ENCODE measurements at places on chromosomes 13 and 19.

DNA sequence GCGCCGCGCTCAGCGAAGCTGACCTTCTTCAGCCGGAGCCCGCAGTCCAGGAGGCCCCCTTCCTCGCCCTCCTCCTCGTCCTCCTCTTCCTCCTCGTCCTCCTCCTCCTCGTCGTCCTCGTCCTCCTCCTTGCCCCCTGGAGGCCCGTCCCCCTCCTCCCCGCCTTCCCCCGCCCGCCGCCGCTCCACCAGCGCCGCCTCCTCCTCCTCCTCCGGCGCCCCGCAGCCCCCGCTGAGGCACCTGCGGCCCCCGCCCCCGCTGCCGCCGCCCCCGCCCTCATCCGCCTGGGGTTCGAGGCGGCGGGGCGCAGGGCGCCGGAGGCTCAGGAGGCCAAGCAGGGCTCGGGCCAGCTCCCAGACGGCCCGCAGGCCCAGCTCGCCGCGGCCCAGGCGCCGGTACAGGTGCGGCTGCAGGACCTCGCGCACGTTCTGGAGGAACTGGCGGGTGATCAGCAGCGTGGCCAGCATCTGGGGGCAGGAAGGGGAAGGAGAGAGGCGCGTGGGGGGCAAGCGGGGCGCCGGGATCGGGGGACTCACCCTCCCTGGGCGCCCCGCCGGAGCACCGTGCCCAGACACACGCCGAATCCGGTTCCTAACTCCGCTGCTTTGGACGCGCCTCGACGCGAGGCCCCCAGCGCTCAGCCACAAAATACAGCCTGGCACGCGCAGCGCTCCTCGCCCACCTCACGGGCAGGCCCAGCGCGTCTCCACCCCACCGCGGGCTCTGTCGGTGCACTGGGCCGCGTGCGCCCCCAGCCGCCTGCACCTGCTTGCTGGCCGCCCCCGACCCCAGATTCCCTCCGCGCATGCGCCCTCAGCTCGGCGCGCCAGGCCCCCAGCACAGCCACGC is 5.9 kb downstream of the ANO8 start:
- DNase-seq, result peak; percentile 27

DNA sequence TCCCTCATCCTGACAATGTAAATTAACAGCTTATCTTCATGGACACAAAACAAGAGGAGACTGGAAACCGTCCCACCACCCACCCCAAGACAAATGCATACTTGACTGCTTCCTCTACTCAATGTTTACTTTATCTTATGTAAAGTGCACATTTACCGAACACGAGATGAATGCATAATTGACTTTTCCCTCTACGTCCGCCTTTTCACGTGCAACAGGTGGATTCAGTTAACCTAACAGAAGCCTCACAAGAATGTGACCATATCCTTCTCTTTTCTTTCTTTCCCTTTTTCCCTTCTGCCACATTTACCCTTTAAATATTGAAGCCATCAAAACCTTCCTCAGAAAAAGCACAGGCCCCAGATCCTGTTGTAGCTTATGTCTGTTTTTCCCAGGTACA is 468.0 kb downstream of the UQCRFS1 start:
- no peak for DNase-seq

DNA sequence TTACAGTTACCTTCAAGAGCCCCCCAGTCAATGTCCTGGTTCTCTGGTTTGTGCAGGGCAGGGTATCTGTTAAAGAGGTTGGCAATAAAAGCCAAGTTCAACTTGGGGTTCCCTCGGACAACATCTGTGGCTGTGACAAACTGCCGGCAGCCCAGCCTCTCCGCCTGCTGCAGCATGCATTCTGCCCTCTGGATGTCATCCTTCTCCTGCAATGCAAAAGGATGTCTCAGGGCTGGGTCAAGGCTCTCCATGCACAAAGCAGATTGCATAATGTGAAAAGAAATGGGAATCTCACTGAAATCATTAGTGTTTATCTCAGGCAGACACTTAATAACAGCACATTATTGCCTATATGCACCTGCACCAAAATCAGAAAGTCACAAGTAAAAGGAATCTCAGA is 35.1 kb downstream of the LCP1 start:
- DNase-seq, result peak; percentile 23

DNA sequence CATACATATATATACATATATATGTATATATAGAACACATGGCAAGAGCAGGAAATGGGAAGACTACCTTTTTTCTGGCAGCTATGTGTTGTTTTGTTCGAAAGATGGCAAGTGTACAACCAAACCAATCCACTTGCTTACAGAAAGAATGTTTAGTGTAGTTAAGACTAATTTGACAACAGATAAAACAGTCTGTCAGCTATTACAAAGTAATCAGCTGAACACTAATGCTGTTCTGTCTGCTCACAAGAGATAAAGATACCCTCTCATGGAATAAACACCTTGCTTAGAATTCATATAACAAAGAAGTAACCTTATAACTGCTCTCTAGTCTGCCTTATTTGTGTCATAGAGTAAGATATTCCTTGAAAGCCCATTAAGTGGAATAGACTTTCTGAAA is 858 bp upstream of the KCNRG start:
- no peak for DNase-seq

DNA sequence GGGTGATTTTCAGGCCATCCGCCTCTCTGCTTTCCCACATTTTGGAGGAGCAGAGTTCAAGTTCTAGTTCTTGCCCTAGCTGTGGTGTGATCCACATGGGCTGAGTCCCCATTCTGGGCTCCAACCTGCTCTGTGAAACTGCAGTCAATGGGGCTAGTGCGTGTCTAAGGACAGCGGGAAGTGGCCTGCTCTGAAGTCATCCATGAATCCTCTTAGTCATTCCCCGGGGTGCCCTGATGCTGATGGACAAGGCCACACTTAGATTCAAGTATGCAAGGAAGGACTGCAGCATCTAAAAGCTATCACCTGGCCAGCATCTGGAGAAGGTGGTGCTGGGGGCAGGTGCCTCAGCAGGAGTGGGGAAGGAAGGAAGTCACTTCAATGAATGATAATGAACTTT is 94.6 kb downstream of the TSHZ3 start:
- no peak for DNase-seq

GRCh38 chr19:13040232-13040947 is 45.1 kb downstream of the NFIX start:
- DNase-seq, result no peak

DNA sequence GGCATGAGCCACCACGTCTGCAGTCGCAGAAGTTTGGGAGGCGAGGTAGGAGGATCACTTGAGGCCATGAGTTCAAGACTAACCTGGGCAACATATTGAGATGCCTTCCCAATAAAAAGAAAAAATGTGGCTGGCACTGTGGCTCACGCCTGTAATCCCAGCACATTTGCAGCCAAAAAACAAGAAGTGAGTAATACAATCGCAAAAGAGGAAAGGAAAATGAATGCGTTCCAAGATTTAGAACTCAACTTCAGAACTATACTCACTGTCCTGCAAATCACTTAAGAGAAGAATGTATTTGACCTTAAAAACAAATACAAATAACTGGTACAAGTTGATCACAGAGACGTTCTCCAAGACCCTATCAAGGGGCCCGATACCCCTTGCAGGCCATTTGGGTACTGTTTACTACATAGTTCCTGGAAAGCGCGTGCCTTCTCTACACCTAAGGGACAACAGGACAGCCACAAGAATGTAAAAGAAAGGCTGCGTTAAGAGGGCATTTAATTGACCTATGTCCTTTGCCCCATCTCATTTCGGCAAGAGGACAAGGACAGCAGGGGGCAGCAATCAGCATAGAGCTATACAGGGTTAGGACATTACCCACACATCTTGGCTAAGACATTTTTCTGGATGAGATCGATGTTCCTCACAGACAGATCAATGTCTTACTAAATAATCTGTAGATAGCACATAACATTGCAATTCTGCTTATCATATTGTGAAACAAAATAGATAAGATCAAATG is 41.3 kb downstream of the FLT3 start:
- DNase-seq, result peak; percentile 9

- DNase-seq, result peak; percentile 33
These were observed 28.2 kb upstream of the GPI start for GRCh38 chr19:34336781-34337271.

- no peak for DNase-seq
These were observed 406 bp upstream of the EID2B start for GRCh38 chr19:39533003-39533512.

GRCh38 chr19:38714354-38714778 is 29.9 kb downstream of the CAPN12 start:
- no peak for DNase-seq

DNA sequence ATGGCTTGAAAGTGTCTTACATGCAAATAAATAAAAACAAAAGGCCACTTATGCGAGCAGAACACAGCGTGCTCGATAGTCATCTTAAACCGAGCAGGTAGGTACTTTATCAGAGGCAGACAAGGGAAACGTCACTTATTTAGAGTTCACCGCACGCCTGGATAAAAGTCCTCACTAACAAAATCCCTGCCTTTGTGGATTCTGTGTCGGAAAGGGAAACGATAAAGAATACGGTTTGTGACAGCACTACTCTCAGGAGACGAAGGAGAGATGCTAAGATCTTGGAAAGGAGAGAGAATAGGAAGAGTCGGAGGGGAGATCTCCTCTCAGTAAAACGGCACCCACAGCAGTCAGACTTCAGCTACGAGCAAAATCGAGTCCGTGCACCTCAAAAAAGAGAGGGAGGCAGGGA is 581 bp downstream of the RCBTB1 start:
- peak; percentile 8 for DNase-seq

GRCh38 chr19:8484331-8484894 is 18.0 kb downstream of the PRAM1 start:
- DNase-seq, result no peak

- no peak for DNase-seq
These were observed 86.3 kb downstream of the LRCH1 start for GRCh38 chr13:46639033-46639981.

- no peak for DNase-seq
These were observed 672 bp downstream of the HPN start for GRCh38 chr19:35042056-35042730.

DNA sequence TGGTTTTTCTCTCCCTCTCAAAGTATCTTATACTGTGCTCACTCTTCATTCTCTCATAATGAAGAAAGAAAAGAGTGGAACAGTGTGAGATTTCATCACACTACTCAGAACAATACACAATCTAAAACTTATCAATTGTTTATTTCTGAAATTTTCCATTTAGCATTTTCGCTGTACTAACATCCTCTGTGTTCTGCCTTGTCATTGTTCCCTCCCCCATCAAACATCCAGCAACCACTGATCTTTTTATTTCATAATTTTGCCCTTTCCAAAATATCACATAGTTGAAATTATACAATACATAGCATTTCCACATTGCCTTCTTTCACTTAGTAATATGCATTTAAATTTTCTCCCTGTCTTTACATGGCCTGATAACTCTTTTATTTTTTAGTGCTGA is 658.7 kb downstream of the SLITRK1 start:
- DNase-seq, result no peak

GRCh38 chr19:35207391-35207871 is 21.1 kb downstream of the FAM187B start:
- peak; percentile 56 for DNase-seq

- no peak for DNase-seq
These were observed 55.1 kb downstream of the RXFP2 start for GRCh38 chr13:31794452-31794851.

DNA sequence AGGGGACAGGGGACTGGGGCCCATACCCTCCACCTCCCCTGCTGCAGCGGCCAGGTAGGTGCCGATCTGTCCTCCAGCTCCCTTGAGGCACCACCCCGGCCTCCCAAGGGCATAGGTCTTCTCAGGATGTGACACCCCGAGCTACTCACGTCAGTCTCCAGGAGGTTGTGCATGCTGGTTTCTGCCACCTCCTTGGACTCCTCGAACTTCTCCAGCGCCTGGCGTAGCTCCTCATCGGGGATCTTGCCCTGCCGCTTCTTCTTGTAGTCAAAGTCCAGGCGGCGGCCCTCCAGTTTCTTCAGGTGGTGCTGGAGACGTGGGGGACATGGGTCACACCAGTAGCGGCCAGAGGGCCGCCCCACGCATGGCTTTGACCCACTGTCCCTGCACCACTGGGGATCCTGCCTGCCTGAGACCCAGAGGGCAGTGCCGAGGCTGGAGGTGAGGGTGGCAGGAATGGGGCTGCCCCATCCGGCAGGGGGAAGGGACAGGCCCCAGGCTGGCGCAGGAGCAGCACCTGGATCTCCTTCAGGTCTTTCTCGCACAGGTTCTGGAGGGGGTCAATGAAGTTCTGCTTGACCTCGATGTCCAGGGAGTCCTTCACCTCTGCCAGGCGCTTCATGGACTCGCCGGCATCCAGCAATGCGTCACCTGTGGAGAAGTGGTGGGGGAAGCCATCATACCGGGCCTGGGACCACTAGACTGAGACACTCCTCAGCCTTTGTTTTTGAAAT is 20.4 kb downstream of the MPND start:
- DNase-seq, result no peak

Measured in CD4-positive, alpha-beta T cell (primary cell).